ENCODE measurements at places on chromosomes 16 and 17.

DNA sequence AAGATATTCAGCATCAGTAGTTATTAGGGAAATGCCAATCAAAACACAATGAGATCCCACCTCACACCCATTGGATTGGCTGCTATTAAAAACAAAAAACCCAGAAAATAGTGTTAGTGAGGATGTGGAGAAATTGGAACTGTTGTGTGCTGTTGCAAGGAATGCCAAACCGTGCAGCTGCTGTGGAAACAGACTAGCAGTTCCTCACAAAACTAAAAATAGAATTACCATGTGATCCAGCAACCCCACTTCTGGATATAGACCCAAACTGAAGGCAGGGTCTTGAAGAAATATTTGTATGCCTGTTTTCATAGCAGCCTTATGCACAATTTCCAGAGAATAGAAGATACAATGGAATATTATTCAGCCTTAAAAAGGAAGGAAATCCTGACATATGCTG is 46.0 kb downstream of the FOXK2 start:
- DNase-seq = no peak

DNA sequence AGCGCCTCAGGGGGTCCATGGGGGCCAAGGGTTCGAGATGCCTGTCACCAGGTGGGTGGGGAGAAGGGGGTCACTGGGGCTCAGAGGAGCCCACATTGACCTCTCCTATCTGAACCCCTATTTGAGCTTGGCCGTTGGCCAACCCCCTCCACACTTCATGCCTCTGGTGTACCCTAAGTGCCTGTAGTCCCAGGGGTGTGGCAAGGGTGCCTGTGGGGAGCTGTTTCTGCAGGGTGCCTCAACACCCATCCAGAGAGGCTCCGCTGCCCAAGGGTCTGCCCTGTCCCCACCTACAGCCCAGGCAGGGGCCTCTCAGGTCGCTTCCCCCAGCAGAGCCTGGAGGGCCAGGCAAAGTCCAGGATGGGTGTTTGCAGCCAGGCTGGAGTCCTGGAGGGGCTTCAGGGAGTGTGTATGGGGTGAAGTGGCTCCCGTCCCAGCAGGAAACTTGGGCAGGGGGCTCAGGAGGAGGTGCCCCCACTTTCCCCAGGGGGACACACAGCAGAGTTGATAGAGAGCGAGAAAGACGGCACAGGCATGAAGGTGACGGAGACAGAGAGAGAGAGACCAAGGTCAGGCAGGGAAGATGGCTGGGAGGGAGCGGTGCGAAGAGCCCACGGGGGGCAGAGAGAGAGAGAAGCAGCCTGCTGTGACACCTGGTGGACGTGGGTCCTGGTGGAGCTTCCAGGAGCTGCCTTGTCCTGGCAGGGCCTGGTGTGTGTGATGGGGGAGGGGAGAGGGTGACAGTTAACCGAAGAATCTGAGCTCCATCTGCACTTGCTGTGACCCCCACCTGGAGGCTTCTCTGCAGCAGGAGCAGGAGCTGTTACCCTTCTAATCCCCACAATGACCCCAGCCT is at the start of gene SEPTIN12:
Gene SEPTIN12, minus strand, starts transcription at position 719 of the 856 bp plus-strand sequence. Its CDS starts 700 bp downstream, at position 19.
- peak; percentile 57 for DNase-seq

- DNase-seq = no peak
Measured at GRCh38 chr16:4410335-4411075, 5.9 kb downstream of the CORO7 start.

DNA sequence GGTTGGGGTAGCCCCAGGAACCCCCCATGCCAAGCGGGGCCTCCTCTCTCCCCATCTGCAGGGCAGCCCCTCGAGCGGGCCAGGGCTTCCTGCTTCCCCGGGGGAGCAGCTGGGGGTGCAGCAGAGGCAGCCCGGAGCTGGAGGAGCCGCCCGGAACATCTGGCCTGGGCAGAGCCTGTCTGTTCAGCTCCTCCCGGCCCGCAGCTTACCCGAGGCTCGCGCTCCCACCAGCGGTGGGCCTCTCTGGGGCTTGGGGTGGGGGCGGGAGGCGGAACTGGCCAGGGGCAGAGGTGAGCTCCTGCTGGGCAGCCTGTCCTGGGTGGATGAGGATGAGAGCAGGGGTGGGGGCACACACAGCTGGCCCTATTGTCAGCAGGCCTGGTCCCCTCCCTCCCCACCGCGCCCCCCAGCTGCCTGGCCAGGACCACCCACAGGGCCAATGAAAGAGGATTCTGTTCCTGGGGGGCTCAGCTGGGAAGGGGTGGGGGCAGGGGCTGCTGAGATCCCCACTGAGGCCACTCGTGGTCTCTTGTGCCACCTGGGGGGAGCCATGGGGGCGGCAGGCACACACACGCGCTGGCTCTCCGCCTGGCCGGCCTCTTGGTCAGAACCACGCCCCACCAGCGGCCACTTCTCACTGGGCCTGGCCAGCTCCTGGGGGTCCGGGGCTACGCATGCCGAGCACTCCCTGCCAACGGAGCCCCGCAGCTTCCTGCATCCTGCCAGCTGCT is 34.7 kb downstream of the BAHCC1 start:
- no peak for DNase-seq

DNA sequence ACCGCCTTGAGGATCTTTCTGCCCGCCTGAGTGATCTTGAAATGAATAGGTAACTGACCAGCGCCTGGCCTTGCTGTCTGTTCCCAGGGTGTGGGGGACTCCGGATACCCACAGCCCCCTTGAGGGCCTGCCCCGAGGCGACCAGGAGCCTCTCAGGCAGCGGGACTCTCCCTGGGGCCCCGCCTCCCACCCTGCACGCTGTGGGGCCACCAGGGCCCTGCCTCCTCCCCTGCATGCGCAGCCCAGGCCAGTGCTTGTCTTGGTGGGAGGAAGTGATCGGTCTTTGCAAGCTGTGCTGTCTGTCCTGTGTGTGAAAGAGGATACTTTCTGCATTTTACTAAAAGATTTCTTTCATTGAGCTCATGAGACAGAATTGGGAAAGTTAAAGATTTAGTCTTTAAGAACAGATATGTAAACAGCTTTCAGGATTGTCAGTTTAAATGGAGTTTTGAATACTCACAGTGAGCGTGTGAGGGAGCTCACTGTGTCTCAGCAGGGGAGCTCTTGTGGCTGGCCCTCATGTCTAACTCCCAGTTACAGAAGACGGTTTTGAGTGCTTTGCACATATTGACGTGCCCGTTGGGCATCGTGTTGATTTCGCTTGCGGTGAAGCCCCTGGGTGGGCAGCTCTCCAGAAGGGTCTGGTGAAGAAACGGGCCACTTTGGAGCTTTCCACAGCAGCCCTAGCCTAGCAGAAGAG is 36.1 kb upstream of the CAPN15 start:
- no peak for DNase-seq

DNA sequence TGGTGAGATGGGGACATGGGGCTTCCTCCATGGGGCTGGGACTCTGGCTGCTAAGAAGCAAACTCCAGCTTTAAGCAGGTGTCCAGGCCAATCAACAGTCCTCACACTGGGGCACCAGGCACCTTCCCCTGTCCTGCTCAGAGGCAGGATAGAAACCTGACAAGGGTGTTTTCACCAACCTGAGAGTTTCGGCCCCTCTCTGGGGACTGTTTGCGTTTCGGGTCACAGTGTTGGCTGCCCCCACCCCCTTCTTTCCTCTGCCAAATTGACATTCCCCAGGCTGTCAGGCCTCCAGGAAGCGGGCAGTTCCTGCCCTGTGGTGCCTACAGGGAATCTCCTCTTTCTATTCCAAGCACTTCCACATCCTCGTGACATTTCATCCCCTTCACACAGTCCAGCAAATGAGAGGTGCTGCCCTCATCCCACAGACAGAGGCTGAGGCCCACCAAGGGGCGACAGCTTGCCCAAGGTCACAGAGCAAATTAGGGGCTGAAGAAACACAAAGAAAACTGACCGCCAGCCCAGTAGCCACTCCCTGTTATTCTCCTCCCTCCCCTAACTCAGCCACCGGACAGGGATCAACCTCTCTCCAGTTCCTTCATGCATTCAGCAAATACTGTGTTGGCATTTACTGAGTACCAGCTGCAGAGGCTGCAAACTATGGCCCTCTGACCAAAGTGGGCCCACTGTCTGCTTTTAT is 38.0 kb downstream of the MMP15 start:
- no peak for DNase-seq

DNA sequence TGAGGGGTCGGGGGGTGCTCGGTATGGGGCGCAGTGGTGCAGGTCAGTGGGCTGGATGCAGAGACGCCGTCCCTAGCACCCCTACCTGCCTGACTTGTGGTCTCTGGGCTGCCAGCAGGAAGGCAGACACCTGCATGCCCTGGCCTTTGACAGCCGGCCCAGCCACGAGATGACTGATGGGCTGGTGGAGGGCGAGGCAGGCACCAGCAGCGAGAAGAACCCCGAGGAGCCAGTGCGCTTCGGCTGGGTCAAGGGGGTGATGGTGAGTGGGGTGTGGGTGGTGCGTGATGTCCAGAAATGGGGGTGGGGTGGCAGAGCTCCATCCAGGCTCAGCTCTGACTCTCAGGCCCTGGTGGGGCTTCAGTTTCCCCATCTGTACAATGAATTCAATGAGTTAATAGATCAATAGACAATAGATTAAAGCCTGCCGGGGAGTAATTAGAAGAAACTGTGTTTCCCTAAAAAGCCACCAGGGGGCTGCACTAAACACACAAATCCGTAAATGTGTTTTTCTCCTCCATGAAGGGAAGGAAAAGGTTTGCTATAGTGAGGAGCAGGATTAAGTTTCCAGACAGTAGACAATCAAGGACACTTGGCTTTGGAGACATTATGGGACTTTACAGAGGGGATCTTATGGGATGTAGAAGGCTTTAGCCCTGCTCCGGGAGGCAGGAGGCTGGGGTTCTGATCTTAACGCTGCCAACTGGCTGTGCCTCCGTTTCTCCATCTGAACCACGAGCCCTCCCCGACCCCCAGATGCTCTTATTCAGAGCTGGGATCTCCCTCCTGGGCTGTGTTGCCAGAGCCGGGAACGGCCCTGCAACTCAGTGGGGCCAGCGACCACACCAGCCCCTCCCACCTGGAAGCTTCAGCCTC is 2.2 kb downstream of the SLC12A3 start:
- peak; percentile 53 for DNase-seq
